ENCODE measurements at places on chromosomes 5 and 9. TPM values are rescaled to one million over a fixed set of nuclear protein-coding genes. Genes with fewer than 3 reads are reported as not detected.

Gene DND1
- total RNA-seq = 0.17 TPM

Gene UHRF2
- 44.2 TPM for total RNA-seq

Gene PURA
- 6.8 TPM for total RNA-seq

Gene CYLC2
- not detected for total RNA-seq

Gene PCDHA5
- not detected for total RNA-seq

Gene IRX1
- total RNA-seq = not detected

DNA sequence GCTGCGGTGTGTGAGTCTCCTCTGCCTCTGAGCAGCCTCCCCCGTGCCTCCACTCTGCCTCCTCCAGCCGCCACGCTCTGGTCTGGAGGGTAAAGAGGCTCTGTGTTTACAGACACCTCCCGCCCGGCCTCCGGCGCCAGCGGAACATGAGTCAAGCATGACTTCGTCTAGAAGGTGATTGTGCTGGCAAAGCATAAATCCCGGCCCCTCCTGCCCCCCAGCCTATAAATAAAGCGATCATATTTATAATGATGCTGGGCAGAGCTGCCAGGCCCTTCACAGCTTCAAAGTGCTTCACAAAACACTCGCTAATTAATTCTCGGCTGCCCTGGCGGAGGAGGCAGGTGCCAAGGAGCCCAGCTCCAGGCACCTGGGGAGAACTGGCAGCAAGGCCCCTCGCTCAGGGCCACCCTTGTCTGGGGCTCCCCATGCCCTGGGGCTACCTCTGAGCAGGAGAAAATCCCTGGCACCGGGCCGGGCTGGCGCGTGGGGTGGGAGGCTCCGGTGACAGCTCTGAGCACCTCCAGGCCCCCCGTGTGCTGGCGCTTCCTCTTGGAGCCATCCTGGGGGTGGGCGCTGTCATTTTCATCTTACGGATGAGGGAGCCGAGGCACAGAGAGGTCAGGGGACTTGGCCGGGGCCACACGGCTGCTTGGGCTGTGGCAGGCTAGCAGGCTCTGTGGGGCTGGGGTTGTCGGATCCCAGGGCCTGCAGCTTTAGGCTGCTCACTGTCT is 87.8 kb downstream of the RXRA start:
- no peak for DNase-seq

DNA sequence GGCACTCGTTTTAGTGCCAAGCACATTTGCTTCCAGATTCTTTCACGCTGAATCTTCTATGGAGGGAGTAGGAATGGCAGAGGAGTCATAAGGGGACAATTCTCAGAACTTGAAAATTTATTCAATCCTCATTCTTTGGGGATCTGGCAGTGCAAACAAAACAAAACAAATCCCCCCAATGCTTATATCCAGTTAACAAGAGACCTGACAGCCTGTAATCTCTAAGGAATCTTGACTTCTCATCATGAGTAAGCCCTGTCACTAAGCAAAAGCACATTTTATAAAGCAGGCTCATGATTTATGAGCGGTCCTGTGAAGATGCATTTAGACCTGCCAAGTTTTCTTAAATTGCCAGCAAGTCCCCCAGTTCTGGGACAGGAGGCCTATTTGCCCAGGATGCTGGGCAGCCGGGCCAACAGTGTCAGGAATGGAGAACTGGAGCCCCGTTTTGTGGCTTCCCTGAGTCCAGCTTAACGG is 513.9 kb downstream of the CTNND2 start:
- no peak for DNase-seq

DNA sequence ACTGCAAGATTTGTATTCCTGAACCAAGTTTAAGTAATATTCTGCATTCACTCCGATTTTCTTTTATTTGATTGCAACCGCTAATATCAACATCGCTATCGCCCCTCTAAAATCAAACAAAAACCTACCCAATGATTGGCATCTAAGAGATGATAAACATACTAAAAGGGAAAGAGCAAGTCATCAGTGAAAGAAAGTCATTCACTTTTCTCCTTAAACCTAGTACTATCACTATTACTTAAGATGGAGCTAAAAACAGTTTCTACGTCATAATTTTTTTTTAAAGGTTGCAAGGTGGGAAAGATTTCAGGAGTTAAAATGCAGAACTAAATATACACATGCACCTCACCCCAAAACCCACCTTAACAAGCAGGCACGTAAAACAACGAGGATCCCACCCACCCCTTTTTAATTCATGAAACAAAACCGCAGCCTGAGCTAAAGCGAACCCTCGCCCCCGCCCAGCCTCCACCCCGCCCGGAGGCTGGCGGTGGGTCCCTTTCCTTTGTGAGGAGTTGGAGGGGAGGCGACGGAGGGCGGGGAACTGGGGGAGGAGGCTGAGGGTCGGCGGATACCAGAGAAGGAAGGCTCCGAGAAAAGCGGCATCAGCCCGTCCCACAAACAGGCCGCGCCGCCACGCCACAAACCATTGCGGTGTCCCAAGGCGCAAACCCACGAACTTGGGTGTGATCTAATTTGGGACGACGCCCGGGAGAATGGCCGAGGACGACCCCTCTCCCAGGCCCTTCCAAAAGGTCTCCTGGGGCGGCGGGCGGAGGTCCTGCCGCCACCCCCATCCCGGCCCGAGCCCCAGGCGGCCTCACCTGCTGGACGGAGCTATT is 861 bp downstream of the UBQLN1 start:
- DNase-seq = peak; percentile 30

- no peak for DNase-seq
These were observed 7.1 kb upstream of the PDCD6 start for GRCh38 chr5:264338-264737.

DNA sequence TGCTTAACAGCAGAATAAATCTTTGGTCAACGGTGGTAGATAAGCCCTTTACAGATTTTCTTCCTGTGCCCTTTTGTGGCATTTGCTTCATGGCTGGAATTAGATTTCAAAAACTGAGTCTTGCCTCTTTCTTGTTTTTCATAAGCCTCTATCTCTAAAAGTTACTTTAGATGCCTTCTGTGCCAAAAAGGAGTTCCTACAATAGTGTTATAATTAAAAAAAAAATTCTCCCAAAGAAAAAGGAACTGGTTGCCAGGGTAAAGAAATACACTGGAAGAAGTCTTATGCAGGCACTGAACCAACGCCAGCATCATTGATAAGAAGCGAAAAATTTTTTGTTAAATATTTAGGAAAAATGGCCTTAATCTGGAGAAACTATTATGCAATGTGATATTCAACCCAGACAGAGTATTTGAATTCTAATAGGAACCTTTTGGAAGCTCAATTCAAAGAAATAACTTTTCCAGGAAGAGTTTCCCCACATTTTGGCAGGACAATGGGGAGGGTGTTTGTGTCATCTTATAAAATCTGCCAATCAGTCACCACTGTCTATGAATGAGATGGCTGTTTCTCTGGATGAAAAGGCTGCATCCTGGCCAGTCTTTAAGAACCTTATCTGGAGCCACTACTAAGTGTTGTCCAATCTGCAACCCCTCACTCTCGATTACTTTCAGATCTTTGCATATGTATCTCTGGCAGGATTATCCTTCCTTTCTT is 608.1 kb downstream of the PDE4D start:
- DNase-seq = no peak

DNA sequence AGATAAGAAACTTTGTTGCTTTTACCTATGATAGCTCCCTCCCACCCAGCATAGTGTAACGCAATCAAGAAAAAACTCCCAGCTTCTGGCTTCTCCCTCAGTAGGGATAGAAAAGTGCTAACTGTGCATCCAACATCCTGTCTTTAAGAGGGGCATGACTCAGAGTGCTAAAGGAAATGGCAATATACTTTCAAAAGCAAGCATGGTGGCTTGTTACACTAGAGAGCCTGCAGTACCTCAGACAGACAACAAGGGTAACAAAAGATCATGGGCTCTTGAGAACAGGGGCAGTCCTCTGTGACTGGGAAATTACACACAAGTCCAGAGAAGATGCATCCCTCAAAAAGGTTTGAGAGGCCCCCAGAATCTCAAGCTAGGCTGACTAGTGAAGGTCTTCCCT is 37.8 kb downstream of the PRELID2 start:
- no peak for DNase-seq

DNA sequence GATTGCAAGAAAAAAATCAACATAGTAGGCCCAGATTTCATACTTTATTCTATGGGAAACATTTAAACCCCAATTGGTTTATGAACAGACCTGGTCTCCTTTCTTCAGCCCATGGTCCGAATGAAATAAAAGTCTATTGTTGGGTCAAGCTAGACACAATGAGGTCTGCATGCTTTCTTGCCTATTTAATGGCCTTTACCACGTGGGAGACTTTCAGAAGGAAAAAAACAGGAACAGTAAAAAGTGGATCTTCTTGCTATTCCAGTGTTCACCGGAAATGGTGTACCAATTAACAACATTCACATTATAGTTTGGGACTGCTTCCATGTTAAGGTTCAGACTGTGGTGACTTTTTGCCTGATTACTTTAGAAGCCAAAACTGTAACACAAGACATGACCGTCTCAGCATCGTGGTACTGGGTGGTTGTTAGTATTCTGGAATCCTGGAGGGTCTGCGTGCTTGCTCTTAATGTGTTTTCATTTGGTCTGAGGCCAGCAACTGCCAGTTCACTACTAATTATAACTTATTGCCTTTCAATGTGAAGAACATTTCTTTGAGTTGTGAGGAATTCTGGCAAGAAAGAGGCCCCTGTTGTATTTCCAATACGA is 85.4 kb upstream of the PRRC1 start:
- no peak for DNase-seq

Data from HepG2 (cell line).